ENCODE measurements at places on chromosomes 2 and 18.

DNA sequence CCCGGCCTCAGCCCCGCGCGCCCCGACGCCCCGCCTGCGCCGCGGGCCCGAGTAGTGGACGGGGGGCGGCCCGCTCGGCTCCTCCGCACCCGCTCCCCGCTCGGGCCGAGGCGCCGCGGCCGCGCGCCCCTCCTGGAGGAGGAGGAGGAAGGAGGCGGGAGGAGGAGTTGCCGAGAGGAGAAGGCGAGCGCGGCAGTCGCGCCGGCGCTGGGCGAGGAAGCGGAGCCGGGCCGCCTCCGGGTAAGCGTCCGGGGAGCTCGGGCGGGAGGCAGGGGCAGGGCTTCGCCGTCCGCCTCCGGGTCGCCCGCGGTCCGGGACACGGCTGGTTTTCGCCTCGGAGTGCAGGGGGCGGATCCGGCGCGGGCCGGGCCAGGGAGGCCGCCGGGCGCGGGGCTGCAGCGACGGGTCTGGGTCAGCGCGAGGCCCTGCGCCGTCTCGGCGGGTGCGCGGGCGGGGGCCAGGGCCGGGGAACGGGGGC, at the start of gene SOCS6:
SOCS6 (plus strand) TSS at position 195 of the 478 bp plus-strand sequence. CDS start 35,624 bp downstream, outside the sequence.
- DNase-seq: peak; percentile 89

GRCh38 chr2:192953116-192953515, 758.4 kb upstream of the TMEFF2 start:
- no peak for DNase-seq

DNA sequence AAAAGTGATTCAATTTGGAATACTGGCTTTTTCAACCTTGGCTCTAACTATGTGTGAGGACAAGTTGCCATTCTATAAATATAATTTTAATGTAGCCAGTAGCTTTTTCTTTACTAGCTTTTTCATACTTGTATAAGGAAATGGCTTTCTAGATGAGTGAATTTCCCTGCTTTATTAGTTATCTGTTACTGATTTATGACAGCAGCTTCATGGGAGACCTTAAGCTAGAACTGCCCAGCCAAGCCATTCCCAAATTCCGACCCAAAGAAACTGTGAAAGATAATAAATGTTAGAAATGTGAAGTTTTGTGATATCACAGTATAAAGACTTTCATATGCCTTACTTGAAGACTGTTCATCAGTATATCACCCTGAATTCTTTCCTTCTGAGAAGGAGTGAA, 32.3 kb downstream of the BABAM2 start:
- no peak for DNase-seq

- DNase-seq: no peak
Observed at GRCh38 chr2:126674075-126674744, 18.3 kb downstream of the GYPC start.

DNA sequence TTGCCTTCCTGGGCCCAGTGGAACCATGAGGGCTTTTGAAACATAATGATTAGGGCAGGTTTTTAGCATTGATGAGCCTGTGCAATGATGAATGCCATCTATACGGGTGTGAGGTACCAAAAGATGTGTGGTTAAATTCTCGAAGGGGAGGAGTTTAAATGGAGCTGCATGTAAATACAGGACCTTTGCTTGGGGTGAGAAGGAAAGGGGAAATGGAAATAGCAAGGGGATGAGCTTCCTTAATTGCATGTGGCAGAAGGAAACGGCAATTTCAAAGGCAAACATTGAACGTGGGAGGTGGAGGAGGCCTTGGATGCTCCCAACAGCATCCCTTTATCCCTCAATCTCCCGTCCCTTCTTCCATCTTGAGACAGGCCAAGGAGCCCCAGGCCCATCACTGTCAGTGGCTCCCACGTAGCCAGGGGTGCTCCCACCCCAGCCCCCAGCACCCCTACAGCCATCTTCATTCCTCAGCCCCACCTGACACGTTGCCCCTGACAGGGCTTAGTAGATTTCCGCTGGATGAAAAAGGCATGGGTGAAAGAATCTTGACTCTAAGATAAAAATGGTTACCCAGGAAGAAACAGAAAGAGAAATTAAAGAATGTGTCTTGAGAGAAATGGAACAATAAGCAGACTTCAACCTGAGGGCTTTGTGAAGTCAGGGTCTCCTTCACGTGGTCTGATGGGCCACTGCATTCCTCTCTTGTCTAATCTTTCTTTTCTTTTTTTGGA, 32.5 kb downstream of the INPP5D start:
- DNase-seq: peak; percentile 40

DNA sequence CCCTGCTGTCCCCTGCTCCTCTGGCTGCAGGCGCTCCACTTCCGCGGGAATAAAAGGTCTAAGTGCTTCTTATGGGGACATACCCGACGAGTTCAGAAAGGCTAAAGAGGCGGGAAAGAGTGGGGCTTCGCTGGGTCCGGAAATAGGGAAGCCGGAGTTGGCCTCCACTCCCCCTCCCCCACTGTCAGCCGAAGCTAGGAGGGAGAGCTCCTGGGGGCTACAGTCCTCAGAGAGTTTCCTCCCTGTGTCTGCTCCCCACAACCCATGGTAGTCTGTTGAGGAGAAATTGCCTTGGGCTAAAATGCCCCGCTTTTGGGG, 7.2 kb downstream of the GAD1 start:
- no peak for DNase-seq

DNA sequence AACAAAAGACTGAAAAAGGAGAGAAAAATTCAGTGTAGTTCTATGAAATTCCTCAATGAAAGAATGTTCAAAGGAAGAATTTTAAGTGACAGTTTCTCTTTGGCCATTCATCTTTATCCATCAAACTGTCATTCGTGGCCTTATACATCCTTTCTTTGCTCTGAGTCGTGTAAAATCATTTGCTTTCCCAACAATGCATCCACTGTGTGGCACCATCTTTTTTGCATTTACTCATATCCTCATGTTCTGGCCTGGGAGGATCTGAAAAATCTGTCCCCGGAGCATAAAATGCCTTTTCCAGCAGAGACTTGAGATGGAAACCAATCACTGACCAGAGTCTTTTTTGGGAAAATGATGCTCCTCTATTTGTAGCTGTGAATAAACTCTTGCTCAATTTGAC, 240.3 kb upstream of the ETAA1 start:
- DNase-seq: no peak

GRCh38 chr2:132758995-132759394, 89.0 kb upstream of the LYPD1 start:
- DNase-seq: no peak

- no peak for DNase-seq
Observed at GRCh38 chr2:217930761-217931563, 71.8 kb downstream of the TNS1 start.

- DNase-seq: no peak
Observed at GRCh38 chr2:170222298-170222697, 44.4 kb downstream of the MYO3B start.

DNA sequence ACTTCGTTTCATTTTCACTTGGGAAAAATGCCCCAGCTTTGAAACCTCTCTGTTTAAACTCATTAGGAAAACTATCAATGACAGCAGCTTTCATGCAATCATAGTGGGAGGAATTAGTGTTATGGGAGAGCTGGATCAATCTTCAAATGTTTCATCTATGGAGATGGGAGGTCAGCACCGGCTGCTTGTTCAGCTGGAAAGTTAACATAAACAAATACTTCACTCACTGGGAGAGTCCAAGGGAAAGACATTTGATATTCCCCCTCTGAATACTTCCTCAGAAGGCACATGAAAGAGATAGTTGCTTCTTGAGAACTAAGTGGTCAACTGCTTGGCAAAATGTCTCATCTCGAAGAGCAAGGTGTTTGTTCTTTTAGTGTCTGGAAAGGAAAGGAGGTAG, 7.3 kb downstream of the LYPD1 start:
- no peak for DNase-seq

GRCh38 chr2:24885221-24886125, 34.6 kb downstream of the ADCY3 start:
- DNase-seq: no peak

- DNase-seq: peak; percentile 36
Observed at GRCh38 chr2:74003494-74004211, 18.9 kb downstream of the TET3 start.

- no peak for DNase-seq
Observed at GRCh38 chr2:222714361-222715241, 43.1 kb downstream of the MOGAT1 start.

DNA sequence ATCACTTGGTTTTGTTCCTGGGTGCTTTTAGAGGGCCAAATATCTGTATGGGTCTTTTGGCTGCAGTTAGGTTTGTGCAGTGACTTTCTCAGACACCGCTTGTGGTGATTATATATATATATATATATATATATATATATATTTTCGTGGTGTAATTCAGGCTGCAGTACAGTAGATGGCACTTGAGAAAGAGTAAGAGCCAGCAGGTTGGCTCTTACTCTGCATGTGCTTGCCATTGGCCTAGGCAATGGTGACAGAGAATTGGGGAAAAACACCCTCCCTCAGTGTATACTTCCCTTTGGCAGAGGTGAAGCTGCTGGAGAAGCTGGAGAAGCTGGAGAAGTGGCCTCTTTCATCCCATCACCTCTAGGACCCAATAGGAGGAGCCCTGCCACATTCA, 22.2 kb upstream of the MYL1 start:
- no peak for DNase-seq

- DNase-seq: no peak
Observed at GRCh38 chr2:11833601-11834000, 87.2 kb downstream of the LPIN1 start.

GRCh38 chr2:226995625-226996041, 159.8 kb downstream of the RHBDD1 start:
- no peak for DNase-seq

GRCh38 chr2:239893236-239893515, 132.0 kb downstream of the NDUFA10 start:
- DNase-seq: no peak

DNA sequence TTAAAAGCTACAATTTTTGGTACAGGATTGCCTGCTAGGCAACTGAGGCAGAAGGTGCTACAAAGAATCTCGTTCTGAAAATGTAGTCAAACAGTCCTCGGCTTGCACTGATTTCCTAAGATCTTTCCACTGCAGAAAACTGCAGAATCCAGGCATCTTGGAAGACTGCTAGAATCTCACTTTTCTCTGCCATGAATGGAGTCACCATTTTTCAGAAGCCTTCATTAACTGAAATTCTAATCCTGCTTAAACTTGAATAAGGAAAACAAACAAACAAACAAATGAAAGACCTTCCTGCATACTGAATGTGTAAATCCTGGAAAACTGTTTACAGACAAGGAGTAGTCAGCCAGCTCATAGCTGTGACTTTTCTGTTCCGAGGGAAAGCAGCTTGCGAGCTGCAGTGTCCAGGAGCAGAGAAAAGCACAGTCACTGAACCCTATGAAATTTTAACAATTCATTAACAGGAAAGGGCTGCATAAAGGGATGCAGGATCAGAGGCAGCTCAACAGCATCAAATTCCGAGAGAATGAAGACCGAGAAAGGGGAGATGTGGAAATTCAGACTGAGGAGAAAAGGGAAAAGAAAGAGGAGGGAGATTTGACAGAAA, 210.5 kb upstream of the PIK3C3 start:
- no peak for DNase-seq

DNA sequence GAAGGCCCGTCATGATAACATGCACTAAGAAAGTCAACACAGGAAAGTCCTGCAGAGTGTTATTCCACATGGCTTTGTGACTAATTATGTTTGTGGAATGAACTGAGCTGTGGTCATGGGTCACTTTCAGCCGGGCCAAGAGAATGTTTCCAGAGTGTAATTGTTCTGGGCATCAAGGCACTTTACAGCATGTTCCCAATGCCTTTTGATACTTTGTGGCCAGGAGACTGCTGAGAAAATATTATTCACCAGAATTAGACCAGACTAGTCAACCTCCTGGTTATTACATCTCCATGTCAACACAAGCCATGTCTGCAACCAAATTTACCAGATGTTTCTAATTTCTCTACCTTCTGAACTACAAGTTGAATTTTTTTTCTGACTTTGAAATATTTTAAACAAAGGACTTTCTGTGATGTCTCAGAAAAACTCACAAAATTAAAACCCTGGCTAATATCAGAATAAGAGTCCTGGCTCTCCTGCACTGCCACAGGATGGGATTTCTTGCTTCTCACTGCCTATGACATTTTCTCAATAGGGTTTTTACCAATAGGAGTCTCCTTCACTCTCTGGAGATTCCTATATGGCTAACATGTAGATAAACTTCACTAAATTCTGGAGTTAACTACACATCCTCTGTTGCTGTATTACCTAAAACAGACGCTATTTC, 90.6 kb upstream of the WDR75 start:
- DNase-seq: no peak

DNA sequence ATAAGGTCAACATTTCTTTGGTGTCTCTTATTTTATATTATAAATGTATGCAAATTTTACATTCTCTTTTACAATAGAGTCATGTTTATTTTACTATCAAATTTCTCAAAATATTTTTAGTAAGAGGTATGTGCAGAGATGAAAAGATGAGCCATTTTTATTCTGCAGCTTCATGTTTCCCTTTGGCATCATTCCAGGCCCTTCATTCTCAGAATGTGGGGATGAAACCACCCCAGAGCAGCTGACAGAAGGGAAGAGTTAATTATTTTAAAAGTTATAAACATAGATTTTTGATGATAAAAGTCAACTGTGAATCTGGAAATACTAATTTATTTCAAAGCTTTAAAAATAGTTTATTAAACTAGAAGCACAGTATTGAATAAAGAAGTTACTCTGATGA, 12.8 kb upstream of the FSHR start:
- DNase-seq: no peak

DNA sequence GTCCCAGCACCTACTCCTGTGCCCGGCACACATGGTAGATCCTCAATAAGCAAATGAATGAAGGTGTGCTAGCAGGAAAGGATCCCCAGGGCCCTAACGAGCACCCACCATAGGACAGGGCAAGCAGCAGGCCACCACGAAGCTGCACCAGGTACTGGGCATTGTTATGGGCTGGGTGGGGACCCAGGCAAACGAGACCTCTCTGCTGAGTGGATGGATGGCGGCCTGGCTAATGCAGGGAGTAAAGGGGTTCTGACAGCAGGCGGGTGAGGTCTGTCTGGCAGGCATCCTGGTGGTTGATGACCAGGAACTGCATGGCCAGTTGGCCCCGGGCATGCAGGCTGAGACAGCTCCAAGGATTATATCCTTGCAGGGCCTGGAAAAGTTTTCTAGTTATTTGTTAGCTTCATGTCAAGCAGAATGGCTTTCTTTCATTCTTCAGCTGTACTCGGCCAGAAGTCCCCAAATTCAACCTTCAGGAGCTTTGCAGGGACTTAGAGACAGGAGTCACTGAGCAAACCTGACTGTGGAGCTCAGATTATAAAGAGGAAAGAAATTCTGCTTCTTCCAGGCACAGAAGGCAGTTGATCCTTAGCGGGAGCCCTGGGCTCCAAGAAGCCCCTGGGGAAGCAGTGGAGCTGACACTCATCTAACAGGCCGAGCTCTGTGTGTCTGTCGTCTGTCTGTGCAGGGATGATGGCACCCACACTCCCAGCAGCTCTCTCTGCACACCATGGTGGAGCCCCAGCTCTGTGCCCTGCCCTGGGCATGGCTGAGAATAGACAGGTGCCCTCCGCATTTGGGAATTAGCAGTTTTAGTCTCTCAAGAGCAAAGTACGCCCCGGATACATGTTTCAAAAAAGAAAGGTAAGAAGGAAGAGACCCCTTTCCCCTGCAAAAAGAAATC, 51.2 kb downstream of the SDC1 start:
- no peak for DNase-seq

- DNase-seq: no peak
Observed at GRCh38 chr18:2896990-2897389, 50.2 kb downstream of the EMILIN2 start.

- peak; percentile 96 for DNase-seq
Observed at GRCh38 chr2:61144697-61145268, 17.2 kb upstream of the C2orf74 start.

GRCh38 chr2:26465981-26466471, 11.9 kb downstream of the OTOF start:
- no peak for DNase-seq

- DNase-seq: peak; percentile 53
Observed at GRCh38 chr2:96539215-96539920, 2.8 kb downstream of the ARID5A start.
